ENCODE measurements at places on chromosomes 6 and 20. TPM values are rescaled to one million over a fixed set of nuclear protein-coding genes. Genes with fewer than 3 reads are reported as not detected.

PTGIS gene
- 1.6 TPM for total RNA-seq

HDGFL1 gene
- not detected for total RNA-seq

NOTCH4 gene
- 2.2 TPM for total RNA-seq

COL12A1 gene
- total RNA-seq: 502 TPM

HRH3 gene
- total RNA-seq: not detected

DNA sequence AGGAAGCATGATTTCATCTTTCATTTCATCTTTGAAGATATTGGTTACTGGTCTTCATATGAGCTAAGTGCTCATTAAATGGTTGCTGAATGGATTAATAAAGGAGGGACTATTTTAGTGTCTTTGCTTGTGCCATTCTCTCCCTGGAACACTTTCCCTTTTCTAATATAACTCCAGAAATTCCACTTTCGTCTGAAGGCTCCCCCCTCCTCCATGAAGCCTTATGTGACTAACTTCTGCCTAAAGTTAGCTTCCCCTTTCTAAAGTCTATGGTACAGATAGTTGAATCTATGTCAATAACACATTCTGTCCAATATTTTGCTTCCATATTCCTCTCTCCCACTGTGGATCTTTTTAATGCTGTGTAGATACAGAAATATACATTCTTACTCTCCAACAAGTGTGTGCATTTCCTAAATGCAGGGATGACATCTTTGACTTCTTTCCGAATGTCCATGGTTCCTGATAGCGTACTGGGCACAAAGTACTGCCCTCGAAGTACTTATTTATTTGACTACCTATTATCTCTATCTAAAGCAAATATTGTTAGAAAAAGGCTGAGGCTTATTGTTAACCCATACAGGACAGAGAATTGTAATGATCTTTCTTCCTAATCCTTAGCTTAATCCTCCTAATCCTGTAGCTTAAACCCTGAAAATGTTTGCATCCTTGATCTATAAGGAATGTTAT, 84.7 kb upstream of the ELOVL5 start:
- no peaks in the 10 kb centered on the region for H3K36me3 ChIP-seq
- H3K27me3 ChIP-seq: no peaks in the 10 kb centered on the region
- peaks cover 6% of the 10 kb centered on the region for H3K4me1 ChIP-seq
- no peak overlapping the region for H3K27ac ChIP-seq

DNA sequence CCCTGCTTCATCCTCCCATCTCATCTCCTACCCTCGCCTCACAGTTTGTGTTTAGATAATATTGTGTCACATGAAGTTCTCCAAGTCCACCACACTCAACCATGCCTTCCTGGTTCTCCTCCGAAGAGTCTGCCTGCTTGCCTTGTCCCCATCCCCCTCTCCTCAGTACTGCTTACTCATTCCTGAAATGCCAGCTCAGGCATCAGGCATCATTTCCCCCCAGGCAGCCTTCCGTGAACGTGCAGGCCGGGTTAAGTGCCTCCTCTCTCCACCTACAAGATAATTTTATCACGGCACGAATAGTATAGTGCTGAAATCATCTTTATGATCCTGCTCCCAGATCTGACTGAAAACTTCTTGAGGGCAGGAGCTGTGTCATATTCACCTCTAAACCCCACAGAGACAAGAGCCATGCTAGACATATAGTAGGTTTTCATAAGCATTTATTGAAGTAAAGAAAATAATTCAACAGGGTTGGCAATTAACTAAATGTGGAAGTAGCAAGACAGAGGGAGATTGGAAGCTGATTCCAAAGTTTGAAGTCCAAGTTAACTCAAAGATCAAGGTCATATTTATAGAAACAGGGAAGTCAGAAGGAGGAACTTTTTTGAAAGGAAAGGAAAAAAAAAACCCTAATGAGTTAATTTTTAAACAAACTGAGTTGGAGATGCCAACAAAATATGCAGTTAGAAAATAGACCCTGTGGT, 48.7 kb upstream of the BMP2 start:
- no peaks in the 10 kb centered on the region for H3K4me1 ChIP-seq
- DNase-seq: no peak
- no peak overlapping the region for H3K4me3 ChIP-seq
- H3K36me3 ChIP-seq: no peaks in the 10 kb centered on the region
- H3K27me3 ChIP-seq: peaks cover 4% of the 10 kb centered on the region
- no peak overlapping the region for H3K27ac ChIP-seq

DNA sequence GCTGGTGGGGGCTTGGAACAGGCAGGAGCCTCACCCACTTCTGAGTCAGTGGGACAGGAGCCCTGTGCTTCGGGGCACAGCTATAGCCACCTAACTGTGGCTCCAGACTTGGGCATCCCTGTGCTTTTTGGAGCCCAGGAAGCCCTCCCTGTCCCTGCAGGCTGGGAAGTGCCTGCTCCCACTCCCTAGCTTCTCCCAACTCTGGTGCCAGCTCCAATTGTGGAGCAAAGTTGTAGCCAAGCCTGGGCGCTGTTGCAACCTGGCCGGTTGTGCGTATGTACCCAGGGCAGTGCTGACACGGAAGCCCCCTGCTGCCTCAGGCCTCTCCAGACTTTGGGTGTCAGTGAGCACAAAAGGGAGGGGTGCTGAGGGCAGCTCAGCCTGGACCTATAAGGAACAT, 601.7 kb upstream of the GJE1 start:
- no peaks in the 10 kb centered on the region for H3K27me3 ChIP-seq
- H3K27ac ChIP-seq: no peak overlapping the region
- no peak overlapping the region for H3K4me3 ChIP-seq
- no peak for DNase-seq
- no peaks in the 10 kb centered on the region for H3K4me1 ChIP-seq
- H3K36me3 ChIP-seq: no peaks in the 10 kb centered on the region

- peak; percentile 34 for DNase-seq
- no peaks in the 10 kb centered on the region for H3K4me1 ChIP-seq
- no peak overlapping the region for H3K4me3 ChIP-seq
- H3K27ac ChIP-seq: no peak overlapping the region
Observed at GRCh38 chr6:52020945-52021570, 66.4 kb downstream of the PKHD1 start.

- peaks cover 41% of the 10 kb centered on the region for H3K27me3 ChIP-seq
- H3K4me3 ChIP-seq: no peak overlapping the region
- DNase-seq: no peak
Observed at GRCh38 chr6:33000055-33000454, 9.3 kb downstream of the HLA-DOA start.

- DNase-seq: no peak
- H3K4me3 ChIP-seq: no peak overlapping the region
- no peak overlapping the region for H3K27ac ChIP-seq
- no peaks in the 10 kb centered on the region for H3K36me3 ChIP-seq
Observed at GRCh38 chr6:50829898-50830444, 11.3 kb downstream of the TFAP2B start.
